NCI-H1417 (cell line): ENCODE measurements at places on chromosomes 3 and 15.

- no peak for DNase-seq
Observed at GRCh38 chr15:51768018-51768417, 16.6 kb downstream of the TMOD2 start.

GRCh38 chr3:34284959-34285826 is 486.8 kb downstream of the PDCD6IP start:
- DNase-seq, result peak; percentile 15

GRCh38 chr3:50542177-50543034 is 25.1 kb downstream of the C3orf18 start:
- DNase-seq, result peak; percentile 46

- DNase-seq, result peak; percentile 96
Observed at GRCh38 chr3:129314386-129315222, 35.9 kb downstream of the HMCES start.
